LoVo (cell line): ENCODE measurements at places on chromosomes 13 and 19.

GRCh38 chr13:95388420-95389079 is 87.3 kb upstream of the ABCC4 start:
- no peak for DNase-seq

DNA sequence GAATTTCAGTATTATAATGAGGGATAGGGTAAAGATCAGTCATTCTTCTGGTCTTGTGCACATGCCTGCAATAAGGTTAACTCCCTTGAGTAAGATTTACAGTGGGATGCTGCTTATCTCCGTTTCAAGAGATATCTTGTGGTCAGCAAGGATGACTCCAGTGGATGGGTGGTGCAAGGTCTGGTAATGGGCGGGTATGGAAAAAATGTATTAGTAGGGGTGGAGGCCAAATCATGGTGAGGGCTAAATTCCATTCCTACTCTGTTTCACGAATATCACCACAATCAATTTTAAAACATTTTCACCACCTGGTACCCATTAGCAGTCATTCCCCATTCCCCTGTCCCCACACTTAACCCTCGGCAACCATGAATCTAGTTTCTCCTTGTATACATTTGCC is 40.6 kb downstream of the CCDC122 start:
- no peak for DNase-seq

- DNase-seq, result no peak
Observed at GRCh38 chr13:84431646-84432045, 549.4 kb upstream of the SLITRK1 start.

DNA sequence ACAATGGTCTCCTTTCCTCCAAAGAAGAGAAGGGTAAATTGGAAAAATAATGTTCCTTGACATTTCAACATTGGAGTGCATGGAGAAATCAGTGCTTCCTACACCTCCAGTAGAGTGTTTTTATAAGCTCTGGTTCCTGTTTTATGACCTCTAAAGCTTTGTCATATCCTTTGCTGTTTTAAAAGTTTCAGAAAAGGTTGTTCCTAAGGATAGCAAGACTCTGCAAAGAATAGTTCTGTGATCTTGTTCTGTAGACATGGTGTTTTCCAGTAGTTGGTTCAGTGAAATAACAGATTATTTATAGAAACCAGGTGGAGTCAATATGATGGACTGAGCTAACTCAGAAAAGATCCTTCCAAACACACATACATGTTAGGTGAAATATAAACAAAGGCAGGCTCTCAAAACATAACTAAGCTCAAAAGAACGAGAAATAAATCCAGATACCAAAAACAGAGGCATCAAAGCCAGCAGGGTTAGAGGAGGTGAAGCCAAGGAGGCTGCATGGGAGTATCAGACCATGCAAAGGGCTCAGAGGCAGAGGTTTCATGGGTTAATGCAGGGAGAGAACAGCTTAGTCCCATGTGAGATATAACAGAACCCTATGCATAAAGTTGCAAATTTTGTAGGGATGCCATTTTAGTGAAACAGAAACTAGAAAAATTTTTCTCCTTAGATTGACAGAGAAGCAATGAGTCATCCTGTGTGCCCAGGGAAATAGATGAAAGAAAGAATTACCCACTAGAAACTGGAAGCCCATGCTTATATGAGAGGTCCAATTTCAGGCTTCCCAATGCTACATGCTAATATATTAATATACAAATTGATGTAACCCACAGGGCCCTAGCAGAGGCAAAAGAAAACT is 44.3 kb downstream of the SHISA2 start:
- DNase-seq, result no peak

DNA sequence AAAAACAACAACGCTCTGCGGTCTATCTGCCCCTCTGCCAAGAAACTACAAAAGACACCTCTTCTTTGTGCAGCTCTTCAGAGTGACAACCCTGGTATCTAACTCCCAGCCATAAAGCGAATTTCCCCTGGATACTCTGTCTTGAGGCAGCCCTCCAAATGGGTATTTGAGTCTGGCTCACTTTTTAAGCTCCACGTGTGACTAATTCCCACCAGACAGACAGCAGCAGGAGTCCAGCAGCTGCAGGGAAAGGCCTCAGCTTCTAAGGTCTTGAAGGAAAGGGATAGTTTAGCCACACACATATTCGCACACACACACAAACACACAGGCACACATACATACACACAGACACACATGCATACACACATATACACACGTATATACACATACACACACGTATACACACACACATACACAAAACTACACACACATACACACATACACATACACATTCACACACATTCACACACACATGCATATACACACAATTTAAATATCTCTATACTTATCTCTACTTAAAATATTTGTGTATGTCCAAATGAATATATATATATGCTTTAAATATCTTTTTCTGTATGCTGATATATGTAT is 188.8 kb downstream of the TSHZ3 start:
- DNase-seq, result no peak

- no peak for DNase-seq
Observed at GRCh38 chr19:8552810-8553209, 24.4 kb downstream of the MYO1F start.

- no peak for DNase-seq
Observed at GRCh38 chr13:32936716-32937115, 79.5 kb upstream of the KL start.

DNA sequence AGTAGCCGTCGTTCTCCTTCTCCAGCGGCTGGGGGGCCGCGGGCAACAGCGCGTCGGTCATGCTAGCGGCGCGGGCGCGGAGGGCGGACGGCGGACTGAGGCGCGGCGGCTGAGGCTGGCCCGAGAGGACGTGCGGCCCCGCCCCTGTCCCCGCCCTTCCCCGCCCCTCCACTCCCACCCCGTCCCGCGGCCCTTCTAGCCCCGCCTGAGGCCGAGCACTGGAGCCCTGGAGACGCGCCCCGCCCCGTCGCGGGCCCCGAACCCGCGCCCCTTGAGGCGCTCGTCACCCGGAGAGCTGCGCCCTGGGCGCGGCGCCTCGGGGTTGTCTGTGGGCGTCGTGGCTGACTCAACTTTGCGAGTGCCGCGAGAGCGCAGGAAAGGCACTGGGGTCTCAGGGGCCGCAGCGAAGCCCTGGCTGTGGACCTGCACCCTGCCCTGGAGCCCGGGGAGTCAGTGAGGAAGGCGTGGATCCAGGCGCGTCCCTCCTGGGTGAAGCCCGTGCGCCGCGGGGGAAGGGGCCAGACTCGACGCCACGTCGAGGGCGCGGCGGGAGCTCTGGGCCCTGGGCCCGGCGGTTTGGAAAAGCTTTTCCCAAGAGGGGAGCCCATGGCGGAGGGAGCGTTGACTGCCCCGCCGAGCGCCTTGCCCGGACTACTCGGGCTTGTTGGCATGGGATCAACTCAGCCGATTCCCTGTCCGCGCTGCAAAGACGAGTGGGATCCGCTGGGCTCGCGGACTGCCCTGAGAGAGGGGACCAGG is at the start of gene RHPN2:
TSS of gene RHPN2 (minus strand) at position 97 of the 759 bp plus-strand sequence. CDS start at position 61, 36 bp downstream.
- peak; percentile 91 for DNase-seq

GRCh38 chr19:31350693-31351055 is 1.4 kb upstream of the TSHZ3 start:
- no peak for DNase-seq

DNA sequence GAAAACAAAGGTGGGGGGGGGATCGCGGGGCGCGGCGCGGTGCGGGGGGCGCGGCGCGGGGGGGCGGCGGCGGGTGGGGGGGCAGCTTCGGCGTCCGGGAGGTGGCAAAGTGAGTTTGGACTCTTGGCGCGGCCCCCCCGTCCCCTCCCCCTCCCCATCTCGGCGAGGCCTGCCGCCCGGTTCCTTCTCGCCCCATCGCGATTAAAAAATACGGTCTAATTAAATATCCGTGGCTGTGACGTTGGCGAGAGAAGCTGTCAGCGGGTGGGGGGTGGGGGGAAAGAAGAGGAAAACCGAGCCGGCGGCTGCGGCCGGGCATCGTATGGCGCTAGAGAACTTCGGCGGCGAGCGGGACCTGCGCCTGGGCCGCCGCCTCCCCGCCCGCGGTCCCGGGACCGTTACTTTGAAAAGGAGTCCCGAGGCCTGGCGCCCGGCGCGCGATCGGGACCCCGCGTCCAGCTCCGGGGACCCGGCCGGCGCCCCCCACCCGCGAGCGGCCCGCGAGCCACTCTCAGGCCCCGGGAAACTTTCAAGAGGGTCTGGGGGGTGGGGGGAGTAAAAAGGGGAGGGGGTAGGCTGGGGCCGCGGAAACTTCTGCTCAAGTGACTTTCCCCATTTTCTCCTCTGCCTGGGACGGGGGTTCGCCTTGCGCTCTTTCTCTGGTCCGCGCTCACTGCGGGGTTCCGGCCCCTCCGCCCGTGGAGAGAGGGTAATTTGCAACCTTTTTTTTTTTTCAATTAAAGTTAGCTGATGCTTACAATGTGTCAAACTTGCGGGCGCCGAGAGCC is 146.3 kb upstream of the ZNF536 start:
- no peak for DNase-seq

DNA sequence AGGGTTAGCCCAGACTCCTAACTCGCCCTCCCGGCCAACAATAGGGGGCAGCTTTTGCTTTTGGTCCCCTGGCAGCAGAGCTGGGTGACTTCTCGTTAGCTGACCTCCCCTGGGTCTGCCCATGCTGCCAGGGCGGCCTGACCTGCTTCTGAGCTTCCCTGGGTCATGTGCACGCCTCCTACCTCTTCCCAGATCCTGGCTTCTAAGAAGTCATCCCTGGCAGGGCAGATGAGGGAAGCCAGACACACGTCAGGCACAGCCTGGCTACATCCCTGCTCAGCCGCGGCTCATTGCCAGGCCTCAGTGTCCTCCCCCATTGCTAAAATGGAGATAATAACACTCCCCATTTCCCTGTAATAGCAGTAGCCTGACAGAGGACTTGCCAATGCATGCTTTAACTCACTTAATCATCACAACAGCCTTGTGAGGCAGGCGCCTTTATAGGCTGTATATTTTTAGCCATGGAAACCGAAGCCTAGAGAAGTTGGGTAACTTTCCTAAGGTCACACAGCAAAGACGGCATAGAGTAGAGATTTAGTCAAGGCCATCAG is 2.1 kb downstream of the KCNK6 start:
- DNase-seq, result no peak

DNA sequence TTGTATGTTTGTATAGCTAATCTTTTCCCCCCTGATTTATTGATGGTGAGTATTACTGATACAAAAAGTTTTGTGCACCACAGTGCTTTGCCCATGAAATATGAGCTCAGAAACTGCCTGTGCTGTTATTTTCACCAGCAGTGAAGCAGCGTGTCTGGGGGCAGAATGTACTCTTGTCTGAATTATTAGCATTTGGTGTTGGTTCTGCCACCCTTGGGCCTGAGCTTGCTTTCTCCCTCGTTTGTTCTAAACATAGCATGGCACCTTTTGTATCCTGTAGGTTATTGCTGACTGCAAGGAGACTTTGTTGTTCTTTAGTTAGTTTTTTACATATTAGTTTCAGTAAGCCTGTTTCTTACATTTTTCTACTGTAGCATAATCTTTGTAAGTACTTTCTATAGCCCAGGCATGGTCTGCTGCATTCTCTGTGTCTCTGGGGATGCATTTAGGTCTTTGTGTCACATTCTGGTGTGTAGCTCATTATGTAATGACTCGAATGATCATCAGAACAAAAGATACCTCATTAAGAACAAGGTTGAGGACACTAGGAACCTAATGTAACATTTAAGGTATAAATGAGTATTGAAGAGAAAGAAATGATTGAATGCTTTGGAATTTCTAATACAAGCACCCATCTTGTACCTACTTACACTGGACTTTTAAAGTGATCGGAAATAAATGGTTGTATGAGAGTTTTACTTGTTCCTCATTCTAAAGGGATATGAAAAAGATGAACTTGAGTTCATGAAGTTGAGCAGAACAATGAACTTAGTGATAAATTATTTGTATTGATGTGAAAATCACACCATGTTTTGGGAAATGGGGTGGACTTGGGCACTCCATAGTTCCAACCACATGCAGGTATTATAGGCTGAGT is 50.3 kb upstream of the GPI start:
- DNase-seq, result no peak

- DNase-seq, result no peak
Observed at GRCh38 chr13:104461049-104461448, 1394.8 kb upstream of the SLC10A2 start.

DNA sequence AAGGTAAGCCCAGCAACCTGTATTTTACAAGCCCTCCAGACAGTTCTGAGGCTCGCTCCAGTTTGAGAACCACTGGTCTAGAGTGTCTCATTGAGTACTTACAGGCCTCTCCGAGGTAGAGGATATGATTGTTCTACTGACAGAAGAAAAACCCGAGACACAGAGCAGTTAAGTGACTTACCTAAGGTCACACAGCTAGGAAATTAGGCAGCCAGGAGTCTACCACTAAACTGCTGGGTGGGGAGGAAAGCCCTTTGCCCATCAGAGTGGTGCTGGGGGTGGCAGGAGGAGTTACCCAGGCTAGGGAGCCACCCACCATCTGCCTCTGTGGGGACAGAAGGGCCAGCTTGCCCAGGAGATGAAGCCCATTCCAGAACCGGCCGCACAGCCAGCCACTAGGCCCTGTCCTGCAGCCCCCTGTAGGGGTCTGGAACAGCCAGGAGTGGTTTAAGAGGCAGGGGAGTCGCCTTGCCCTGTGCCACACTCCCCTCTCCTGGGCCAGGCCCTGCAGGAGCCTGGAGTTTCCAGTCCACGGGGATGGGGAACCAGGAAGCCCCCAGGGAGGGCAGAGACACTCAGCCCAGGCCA is 703 bp downstream of the RASGRP4 start:
- no peak for DNase-seq

GRCh38 chr19:10968527-10969135 is 7.8 kb downstream of the SMARCA4 start:
- no peak for DNase-seq

DNA sequence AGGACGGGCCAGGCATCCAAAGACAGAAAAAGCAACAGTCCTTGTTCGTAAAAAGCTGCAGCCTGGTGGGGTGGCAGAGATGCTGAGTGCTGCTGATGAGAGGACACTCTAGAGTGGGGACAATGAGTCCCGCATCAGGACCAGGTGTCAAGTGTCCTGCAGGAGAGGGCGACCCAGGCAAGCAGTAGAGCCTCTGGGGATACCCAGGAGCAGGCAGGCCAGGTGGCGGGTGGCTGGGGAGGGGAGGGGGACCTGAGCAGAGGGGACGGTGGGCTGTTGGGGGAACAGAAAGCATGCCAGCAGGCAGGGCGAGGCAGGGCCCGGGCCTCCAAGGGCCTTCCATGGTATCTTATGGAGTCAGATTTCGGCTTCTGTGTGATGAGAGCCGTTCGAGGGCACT is 35.8 kb downstream of the GGACT start:
- no peak for DNase-seq

GRCh38 chr19:49727217-49728030 is 35.7 kb downstream of the TSKS start:
- DNase-seq, result no peak

- DNase-seq, result no peak
Observed at GRCh38 chr13:93625536-93625935, 398.9 kb downstream of the GPC6 start.

- DNase-seq, result no peak
Observed at GRCh38 chr13:101942038-101942437, 459.8 kb downstream of the FGF14 start.
